ENCODE measurements at places on chromosomes 12 and 14.

DNA sequence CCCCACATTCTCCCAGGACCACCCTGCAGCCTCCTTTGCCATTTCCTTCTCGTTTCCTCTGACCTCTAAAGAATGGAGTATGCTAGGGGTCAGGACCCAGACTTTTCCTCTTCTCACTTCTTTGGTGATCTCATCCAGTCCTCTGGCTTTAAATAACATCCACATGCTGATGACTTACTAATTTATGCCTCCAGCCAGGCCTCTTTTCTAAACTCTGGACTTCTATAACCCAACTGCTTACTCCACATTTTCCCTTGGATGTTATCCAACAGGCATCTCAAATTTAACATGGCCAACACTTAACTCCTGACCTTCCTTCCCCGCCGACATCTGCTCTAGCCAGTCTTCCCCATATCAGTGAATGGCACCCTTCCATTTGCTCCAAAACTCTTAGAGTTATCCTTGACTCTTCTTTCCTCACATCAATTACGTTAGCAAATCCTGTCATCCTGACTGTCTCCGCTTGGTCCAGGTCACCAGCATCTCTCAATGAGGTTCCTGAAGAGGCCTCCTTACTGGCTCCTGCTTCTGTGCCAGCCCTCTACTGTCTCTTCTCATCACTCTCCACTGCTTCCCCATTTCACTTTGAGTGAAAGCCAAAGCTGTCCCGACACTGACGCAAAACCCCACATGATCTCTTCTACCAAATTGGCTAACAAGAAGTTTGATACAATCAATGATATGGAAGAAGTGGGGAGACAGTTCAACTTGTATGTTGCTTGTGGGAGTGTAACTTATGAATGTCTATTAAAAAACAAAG is 42.7 kb downstream of the TMBIM6 start:
- peak; percentile 14 for DNase-seq

- DNase-seq = no peak
Measured at GRCh38 chr12:111757361-111758119, 9.2 kb upstream of the ALDH2 start.

DNA sequence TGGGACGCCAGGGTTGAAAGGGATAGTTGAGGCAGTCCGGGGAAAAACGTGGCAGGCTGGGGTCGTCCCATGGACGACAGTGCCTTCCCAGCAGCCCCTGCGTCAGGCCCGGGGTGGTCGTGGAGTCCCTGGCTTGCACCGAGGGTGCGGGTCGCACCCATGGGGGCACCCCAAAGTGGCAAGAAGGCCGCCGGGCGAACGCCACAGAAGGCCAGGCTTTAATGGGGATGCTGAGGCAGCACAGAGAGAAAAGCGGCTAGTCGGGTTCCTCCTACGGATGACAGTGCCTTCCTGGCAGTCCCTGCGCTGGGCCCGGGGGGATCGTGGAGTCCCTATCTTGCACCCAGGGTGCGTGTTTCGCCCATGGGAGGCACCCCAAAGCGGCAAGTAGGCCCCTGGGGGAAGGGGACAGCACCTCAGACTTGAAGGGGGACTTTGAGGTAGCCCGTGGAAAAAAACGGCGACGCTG is 158.6 kb upstream of the ALG10B start:
- no peak for DNase-seq

DNA sequence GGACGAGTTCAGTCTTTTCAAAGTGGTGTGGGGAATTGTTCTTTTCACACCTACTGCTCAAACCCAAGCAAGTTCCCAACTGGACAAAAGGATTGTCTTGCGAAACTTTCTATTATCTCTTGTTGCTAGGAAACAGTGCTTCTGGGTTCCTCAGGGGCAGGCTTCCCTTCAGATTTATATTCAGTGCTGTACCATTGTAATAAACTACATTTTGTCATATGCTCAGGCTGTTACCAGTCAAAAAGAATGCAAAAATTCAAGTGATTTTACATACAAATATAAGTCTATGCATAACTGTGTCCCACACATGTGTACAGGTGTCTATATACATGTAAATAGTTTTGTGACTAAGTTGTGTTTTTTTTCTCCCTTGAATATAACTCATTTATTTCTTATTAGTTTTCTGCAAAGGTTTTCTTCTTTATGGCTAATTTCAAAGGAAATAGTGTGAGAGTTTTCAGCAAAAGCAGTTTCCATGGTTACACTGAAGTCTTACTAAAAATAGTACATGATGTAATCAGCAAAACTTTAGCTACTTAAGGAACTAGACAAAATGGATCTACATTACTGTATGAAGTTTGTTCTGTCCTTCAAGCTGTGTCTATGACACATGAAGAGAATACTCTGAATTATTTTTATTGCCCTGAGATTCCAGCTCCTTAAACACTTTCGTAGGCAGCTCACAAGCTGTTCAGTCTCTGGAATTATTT is 430.2 kb upstream of the TMPO start:
- no peak for DNase-seq

DNA sequence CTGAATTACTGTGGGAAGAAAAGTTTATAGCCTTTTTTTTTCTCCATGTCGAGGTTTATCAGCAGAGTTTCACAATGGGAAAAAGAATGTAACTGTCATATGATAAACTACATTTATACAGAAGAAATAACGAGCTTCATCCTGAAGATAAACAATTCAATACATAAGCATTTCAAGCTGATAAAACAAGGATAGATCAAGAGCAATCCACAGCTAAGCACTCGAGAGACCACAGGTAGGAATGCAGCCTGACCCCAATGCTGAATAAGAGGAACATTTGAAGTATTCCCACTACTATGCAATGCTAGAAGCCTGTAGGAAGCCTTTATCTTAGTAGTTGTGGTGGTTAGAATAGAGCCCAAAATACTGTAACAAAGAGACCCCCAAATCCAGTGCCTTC is 32.6 kb upstream of the DAAM1 start:
- no peak for DNase-seq

- peak; percentile 54 for DNase-seq
Measured at GRCh38 chr14:76761136-76761959, at the start of gene VASH1. TSS of gene VASH1 (plus strand) at chr14:76761468. CDS start at chr14:76762822, 1,354 bp downstream.

GRCh38 chr12:47065546-47065945 is 13.9 kb upstream of the PCED1B start:
- no peak for DNase-seq

GRCh38 chr12:133256321-133256720 is 20.6 kb upstream of the ANHX start:
- no peak for DNase-seq

GRCh38 chr14:104770072-104770579 is 17.2 kb downstream of the SIVA1 start:
- no peak for DNase-seq

- DNase-seq = no peak
Measured at GRCh38 chr12:1205512-1206060, 214.6 kb downstream of the ERC1 start.

DNA sequence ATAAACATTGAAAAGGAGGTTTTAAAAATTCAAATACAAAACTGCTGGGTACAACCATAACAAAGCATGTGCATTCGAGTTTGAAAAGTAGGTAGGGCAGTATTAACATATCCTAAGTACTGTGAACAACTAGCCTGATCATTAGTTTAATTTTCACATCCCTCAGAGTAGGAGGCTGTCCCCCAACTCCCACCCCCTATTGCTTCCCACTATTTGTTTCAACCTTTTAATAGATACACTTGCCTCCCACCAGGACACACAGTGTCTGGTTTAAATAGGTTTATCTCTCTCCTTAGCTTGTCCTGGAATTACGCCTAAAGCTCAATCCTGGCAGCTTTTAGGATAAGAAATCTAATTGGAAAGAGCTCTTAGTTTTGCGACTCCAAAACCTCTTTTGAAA is 2.1 kb downstream of the TAOK3 start:
- DNase-seq = no peak

DNA sequence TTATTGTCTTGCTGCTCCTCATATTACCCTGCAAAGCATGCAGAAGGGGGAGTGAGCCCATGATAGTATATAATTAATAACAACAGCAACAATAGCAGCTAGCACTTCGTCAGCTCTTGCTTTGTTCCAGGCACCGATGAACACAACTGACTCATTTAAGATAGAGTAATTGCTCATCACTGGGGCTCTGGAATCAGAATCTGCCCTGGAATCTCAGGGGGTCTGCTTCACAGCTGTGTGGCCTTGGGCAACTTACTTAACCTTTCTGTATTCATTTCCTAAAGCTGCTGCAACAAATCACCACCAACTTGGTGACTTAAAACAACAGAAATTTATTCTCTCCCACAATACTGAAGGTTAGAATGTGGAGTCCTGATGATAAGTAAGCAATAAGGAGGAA is 55.0 kb upstream of the PSMC1 start:
- DNase-seq = no peak

DNA sequence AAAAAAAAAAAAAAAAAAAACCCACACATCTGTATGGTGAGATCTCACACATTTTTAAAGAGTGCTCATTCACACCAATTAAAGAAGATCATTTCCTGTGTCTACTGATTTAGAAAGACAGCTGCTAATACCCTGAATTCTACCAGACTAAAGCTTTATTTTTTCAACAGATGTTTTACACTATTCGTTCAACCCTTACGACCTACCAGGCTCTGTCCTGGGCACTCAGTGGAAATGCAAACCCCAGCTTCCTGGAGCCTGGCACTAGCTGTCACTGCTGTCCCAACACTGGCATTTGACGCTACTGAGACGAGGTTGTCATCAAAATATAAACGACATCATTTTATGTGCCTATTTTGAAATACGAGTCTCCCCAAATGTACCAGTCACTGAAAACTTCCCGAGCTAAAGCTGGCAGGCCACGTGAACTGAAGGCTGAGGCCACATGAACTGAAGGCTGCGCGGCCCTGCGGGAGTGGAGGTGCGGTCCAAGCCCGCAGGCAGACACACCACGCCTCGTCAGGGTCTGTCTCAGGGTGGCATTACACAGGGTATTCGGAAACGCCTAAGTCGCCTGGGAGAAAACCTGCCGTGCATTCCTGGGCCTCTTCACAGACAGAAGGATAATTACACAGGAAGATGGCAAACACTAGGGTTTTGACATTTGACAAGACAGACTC is 27.2 kb downstream of the SLC15A4 start:
- no peak for DNase-seq

GRCh38 chr12:53747095-53747494 is 4.7 kb downstream of the CISTR start:
- no peak for DNase-seq

DNA sequence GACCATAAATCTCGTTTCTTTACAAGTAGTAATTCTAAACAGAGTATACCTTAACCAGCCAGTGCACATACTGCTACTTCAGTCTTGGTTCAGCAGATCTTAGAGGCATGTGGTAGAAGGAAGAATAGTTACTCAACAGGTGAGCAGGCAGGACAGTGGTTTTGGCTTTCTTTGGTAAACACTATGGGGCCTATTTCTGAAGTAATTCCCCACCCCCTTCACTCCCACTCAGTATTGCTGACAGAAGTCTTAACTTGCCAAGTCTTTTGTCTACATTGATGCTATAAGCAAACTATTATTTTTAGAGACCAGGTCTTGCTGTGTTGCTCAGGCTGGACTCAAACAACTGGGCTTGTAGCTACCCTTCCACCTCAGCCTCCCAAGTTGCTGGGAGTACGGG is 68.5 kb downstream of the FBXO34 start:
- DNase-seq = no peak
